ENCODE measurements at places on chromosomes 5 and 9.
A peak's percentile ranks its signal among the peaks of the same experiment; 100 is the strongest.

- no peak for DNase-seq
Measured at GRCh38 chr5:7246287-7246686, 149.7 kb upstream of the ADCY2 start.

DNA sequence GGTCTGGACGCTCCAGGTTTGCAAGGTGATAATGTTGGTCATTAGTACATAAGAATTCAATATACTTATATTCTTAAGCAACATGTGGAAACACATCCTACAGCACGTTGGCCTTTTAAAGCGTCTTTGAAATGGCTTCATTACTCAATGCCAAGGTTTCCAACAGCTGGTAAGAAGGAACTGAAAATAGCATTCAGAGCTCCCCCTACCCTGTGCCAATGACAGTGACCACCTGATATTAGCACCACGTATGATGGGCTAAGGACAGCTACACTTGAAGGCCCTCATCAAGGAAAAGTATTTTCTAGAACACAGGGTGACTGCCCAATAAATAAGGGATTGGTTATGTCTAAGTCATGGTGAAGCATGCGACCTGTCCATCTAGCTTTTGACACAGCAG, 9.9 kb downstream of the ZNF622 start:
- DNase-seq, result no peak

DNA sequence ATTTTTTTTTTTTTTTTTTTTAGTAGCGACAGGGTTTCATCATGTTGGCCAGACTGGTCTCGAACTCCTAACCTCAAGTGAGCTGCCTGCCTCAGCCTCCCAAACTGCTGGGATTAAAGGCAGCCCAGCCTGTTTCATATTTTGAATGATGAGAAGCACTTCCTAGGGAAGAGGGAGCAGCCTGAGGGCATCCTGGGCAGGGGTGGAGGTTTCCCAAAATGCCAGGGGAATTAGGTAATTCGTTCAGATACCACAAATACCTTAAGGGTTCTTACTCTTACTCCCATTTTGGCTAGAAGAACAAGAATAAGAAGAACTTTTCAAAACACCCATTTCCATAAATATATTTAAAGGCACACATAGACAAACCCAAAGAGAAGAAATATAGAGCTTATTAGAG, 29.5 kb upstream of the RAPGEF1 start:
- DNase-seq, result no peak

DNA sequence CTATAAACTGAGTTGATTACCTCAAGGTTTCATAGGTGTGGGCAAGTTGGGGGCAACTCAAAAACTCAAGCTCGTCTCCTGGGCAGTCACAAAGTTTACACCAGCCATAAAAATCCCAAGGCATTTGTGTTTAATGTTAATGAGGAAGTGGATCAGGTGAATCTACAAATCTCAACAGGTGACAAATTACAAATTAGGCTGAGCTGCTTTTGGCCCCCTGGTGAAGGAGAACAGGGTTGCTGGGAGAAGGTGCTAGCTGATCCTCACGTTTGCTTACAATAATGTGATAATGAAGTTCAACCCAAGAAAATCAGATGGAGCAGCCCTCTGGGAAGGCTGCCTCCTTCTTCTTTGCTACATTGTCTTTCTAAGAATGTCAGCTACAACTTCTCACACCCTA, 488.4 kb upstream of the DMAC1 start:
- no peak for DNase-seq

DNA sequence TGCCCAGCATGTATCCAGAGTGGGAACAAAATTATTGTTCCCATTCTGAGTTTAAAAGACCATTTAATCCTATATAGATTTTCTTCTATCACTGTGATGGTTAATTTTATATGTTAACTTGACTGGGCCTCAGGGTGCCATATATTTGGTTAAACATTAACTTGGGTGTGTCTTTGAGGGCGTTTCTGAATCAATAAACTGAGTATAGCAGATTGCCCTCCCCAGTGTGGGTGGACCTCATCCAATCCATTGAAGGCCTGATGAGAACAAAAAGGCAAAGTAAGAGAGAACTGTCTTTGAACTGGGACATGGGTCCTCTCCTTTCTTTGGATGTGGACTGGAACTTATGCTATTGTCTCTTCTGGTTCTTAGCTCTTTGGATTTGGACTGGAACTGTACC, 17.3 kb downstream of the RIOK2 start:
- DNase-seq, result no peak

GRCh38 chr5:172048539-172049101, 42.2 kb upstream of the FBXW11 start:
- DNase-seq, result no peak

DNA sequence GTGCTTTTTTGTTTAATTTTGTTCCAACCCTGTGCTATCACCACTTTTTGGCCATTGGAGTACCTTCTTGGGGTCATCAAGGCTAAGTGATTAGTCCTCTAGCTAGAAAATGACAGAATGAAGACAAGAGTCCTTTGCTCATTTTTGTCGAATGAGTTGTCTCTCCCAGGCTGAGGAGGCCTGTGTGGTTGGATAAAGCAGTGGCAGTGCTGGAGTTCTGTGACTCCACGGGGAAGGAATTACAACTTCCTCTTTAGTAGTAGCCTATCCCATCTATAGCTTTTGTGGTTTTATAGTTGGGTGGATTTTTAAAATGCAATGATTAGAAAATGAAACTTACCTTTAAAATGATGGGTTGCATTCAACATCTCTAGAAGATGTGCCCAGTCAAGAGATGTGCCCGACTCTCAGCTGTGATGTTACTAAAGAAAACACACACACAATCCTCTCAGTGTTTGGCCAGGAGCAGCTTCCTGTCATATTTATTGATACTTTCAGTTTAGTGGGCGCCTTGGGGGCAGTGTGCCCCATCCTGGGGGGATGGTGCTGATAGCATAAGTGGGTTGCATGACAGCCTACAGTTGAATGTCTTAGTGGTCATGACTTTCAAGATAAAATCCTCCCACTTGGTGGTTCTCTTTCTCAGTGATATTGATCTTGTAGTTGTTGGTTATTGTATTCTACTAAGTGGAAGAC, 11.9 kb downstream of the OTULINL start:
- no peak for DNase-seq

DNA sequence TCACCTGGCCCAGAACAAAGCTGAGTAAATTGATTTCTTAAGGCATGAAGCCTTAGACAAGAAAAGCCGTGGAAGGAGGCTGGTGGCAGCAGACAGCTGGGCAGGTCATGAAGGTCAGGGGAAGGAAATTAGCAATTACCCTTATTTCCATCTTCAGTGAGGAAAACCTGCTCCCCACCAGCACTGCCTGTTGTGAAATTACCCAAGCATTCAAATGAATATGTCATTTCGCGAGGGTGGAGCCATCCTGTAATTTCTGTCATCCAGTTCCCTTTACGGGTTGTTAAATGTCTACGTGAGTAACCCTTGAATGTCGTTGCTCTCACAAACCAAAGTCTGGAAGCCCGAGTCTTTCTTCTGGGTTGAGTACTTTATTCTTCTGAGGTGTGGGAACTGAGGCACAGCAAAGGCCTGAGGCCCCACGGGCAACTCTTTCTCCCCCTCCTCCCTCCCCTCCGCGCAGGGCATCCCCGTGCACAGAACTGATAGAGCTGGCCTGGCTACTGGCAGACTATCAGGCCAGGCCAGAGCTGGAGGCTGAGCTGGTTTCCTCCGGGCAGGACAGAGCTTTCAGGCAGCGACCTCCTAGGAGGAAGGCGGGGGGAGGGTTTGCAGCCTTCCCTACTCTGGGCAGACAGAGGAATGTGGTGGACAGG, 22.0 kb upstream of the AK3 start:
- peak; percentile 64 for DNase-seq

DNA sequence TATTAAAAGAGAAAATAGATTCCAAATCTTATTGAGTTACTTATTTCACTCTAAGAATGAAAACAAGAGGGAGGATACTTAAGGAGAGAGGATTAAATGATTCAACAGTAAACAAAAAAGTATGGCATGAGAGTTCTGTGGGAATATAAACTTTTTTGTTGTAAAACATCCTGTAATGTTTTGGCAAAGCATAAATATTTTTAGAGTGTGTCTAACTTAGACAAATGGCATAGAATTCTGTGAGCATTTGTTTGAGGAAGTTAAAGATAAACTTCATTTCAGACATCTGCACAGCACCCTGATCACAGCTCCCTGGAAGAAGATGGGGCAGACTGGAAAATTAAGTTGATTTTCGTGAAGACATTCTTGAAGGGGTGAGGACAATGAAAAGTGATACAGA, 246.8 kb upstream of the HAPLN1 start:
- DNase-seq, result no peak

DNA sequence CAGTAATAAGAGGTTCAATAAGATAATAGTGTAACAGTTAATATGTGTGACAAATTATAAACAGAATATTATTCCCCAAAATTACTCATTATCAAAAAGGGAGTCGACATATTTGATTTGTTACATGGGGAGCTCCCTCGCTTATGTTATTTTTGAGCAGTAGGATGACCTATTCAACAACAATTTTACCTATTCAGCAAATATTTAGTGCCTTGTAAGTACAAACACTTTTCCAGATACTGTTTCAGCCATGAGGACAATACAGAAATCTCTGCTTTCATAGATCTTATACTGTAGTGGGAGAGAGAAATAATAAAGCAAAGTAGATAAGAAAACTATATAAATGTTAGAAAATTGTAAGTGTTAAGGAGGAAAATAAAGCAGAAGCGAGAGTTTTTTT, 1342.8 kb upstream of the WWC1 start:
- DNase-seq, result no peak

DNA sequence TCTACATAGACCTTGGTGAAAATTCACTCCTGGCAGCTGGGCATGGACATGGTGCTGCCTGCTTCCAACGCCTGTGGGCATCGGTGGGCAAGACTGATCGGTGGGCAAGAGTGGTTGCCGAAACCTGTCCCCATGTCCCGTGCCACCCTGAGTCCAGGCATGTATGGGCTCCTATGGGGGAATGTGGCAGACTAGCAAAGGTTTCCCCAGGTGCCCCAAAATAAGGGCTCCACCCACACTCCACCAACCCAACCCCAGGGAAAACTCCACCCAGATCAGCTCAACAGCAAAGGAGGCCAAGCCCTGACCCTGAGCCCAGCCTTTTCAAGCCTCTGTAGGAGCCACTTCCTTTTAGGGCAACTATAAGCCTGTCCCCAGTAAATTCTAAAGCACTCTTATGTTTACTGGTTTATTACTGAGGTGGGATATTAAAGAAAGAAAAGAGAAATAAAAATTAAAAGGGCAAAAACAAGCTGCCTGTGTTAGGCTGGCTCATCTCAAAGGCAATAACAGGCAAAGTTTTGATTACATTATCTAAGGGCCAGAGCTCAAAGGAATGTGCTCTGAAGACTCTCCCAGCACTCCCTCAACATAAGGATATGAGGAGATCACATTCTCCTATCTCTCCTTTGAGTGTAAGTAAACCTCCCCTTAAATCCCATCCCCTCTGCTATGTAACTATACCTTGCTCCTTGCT, 8.9 kb upstream of the SPATA31E1 start:
- DNase-seq, result no peak

GRCh38 chr9:110919609-110920008, 118.7 kb downstream of the LPAR1 start:
- DNase-seq, result no peak

DNA sequence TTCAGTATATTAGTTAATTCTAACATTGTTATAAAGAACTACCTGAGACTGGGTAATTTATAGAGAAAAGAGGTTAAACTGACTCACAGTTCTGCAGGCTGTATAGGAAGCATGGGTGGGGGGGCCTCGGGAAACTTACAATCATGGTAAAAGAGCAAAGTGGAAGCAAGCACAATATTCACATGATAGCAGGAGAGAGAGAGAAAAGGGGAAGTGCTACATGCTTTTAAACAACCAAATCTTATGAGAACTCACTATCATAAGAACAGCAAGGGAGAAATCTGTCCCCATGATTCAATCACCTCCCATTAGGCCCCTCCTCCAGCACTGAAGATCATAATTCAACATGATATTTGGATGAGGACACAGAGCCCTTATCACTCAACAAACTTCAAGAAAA, 324.9 kb downstream of the ZNF608 start:
- no peak for DNase-seq

GRCh38 chr9:98022447-98022846, 34.1 kb upstream of the NANS start:
- no peak for DNase-seq

- no peak for DNase-seq
Measured at GRCh38 chr5:32283539-32284377, 29.0 kb downstream of the MTMR12 start.

GRCh38 chr5:107505763-107506534, 164.8 kb downstream of the EFNA5 start:
- DNase-seq, result no peak

- DNase-seq, result no peak
Measured at GRCh38 chr9:88722753-88723152, 187.8 kb downstream of the NXNL2 start.

DNA sequence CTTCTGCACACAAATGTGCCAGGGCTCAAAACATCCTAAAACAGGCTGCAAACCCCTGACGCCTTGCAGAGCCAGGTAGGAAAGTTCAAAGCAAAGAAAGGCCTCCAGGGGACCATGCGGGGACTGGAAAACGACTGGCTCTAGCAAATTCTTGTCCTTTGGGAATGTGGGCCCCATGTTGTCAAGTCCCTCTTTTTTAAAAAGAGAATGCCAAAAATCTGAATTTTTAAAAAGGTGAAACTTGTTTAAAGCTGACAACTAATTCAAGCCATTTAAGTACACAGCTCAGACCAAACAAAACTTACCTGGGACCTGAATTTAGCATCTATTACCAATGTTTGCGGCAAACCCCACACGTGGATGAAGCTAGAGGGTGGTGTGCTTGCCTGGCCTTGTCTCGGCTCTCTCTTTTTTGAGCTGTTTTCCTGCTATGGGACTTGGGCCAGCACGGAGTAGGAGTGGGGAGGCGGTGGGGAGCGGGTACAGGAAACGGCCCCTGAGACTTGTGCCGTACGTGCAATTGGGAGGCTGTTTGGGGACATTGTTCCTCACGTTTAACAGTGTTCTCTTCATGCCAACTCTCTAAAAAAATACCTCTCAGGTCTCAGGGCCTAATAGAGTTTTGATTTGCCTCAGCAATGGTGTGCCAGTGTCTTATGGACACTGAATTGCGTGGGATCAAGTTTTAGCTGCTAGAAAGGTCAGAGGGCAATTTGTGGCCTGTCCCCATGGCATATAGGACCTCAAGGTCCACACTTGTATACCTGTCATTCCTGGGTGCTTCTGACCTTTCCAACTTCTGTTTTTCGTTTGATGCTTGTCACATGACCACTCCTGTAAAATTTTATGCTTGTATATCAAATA, 15.1 kb upstream of the PHF19 start:
- DNase-seq, result no peak

DNA sequence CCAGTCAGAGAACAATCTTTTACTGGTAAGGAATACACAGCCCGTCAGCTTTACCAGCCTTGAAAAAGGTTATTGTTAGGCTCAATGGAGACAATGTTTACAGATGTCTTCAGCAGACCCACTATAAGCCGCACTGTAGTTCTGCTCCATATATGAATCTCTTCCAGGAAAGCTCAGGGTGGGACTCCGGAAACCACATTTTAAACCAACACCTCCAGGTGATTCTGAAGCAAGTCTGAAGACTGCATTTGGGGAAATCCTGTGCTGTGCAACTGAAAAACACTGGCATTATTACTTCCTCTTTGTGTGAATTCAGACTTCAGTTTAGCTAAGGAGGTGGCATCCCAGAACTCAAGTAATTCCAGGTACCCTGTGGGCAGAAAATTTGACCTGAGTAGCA, 3.5 kb downstream of the GZMK start:
- DNase-seq, result no peak
